ENCODE measurements at places on chromosomes 4 and X.

DNA sequence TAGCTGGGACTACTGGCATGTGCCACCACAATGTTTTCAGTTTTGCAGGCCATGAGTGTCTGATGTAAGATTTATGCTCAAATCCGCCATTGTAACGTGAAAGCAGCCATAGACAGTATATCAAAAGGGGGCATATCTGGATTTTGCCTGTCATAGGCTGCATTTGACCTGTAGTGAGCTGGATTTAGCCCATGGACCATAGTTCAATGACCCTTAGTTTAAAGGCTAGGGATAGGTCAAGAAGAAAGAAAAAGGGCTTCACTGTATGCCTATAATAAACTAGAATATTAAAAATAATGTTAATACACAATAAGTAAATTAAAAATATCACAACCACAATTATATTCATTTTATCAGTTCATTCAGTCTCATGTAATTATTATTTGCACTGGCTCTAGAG, 181.8 kb downstream of the STIM2 start:
- DNase-seq: no peak

DNA sequence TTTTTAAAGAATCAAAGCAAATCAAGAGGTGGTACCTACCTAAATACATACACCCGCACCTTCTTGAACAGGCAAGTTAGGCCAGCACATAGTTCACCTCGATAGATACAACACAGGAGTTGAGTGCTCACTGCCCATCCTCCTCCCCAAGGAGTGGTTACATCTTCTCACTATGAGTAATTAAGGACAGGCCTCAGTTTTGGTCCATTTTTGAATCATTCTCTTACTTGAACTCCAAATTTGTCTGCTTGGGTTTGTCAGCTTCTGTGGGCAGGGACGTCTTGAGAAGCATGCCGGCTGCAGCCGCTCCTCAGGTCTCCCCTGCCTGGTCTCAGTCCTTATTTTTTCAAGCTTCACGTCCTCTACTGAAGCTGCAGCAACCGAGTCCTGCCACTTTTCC, 190.6 kb upstream of the RBPJ start:
- DNase-seq: no peak

- DNase-seq: no peak
These were observed 4.3 kb downstream of the FAM3A start for GRCh38 chrX:154511761-154512160.

DNA sequence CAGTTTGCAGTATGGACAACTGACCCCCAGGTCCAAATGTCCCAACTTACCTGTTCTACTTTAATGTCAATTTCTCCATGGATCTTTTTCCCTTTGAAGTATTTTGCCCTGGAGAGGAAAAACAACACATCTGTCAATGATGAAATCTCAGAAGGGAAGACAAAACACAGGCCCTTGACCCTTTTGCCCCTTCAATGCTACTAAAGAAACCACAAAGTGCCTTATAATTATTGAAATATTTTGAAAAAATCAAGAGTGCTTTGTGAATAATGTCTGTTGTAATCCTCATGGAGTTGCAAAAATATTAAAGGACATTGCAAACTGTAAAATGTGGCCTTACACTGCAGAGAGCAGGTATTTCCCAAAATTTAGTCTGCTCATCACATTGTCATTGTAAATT, 12.6 kb downstream of the SYN1 start:
- DNase-seq: no peak

GRCh38 chr4:22911285-22911684, 218.5 kb downstream of the GBA3 start:
- no peak for DNase-seq

GRCh38 chr4:102642631-102643298, 118.0 kb downstream of the MANBA start:
- DNase-seq: no peak

All from stimulated activated CD8-positive, alpha-beta memory T cell treated with anti-CD3 and anti-CD28 coated beads, Interleukin-15, amount 100 ng/mL, for 48 hours (primary cell).